ENCODE measurements at places on chromosomes 13 and 19.

- DNase-seq, result no peak
Measured at GRCh38 chr13:99859178-99860177, 112.1 kb downstream of the ZIC5 start.

DNA sequence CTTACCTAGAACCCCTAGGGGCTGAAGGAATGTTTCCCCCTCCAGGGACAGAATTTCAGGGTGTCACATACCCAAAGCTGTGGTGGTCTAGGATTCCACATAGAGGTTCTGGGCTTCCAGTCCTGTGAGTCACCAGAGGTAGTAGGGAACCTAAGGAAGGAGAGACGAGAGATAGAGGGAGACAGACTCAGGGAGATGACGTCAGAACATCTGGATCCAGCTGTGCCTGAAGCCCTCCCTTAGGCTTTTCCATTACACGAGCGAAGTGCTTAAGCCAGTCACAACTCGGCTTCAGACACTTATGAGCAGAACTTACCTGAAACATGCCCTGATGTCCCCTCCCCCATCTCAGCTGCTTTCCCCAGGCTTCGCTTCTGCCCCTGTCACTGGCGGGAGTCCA is 11.8 kb upstream of the SELENOW start:
- peak; percentile 29 for DNase-seq

- DNase-seq, result no peak
Measured at GRCh38 chr13:66794340-66795031, 435.6 kb downstream of the PCDH9 start.

- DNase-seq, result no peak
Measured at GRCh38 chr19:15779756-15780476, 7.5 kb upstream of the OR10H5 start.

DNA sequence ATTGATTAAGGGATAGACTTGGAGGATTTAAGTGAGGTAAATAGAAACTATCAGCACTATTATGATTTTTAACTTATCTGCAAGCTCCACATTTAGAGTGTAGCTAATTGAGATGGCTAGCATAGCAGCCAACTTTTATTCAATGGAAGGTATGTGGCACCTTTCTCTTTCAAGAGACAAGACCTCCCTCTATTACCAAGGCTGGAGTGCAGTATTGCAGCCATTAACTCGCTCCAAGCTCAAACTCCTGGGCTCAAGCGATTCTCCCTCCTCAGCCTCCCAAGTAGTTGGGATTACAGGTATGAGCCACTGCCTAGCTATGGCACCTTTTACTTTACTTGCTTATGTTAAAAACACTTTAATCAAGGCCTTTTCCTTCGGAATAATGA is 8.2 kb downstream of the TPT1 start:
- DNase-seq, result no peak

DNA sequence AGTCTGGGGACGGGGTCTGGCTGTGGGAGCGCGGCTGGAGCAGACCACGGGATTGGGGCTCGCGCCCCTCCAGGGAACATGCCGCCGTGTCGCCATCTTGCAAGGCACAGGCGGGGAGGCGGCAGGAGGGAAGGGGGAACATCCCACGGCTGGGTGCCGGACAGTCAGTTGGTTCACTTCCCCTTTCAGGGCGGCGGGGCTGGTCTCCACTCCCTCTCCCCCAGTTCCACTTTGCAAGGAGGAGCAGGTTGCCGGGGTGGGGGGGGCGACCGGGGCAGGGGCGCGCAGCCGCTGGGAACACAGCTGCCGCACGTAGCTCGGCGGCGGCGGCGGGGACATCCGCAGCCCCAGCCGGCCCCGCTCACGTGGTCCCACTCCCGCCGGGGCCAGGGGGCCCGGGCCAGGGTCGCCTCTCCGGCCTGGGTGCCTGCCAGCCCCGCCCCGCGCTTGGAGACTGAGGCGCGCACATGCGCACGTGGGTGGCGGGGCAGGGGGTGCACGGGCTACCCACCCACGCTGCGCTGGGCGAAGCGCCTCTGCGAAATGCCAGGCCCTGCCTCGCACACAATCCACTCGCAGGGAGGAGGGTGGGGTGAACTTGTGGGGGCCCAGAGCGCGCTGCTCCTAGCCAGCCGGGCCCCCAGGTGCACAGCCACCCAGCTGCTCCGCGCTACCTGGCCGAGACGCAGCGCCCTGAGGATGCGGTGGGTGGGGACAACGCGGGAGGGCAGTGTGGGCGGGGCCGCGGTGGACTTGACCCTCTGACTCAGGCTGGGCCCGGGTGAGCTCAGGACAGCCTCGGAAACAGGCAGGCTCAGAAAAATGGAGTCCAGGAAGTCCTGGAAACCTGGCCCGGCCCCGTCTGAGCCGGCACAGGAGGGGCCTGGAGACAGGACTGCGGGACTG is 6.4 kb downstream of the KLF16 start:
- peak; percentile 46 for DNase-seq

GRCh38 chr19:23305555-23305954 is 55.4 kb upstream of the ZNF724 start:
- no peak for DNase-seq

DNA sequence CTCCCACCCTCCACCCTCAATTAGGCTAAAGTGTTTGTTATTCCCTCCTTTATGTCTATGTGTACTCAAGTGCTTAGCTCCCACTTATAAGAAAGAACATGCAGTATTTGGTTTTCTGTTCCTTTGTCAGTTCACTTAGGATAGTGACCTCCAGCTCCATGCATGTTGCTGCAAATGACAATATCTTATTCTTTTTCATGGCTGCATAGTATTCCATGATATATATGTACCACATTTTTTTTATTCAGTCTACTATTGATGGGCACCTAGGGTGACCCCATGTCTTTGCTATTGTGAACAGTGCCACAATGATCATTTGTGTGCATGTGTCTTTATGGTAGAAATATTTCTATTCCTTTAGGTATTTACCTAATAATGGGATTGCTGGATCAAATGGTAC is 114.3 kb downstream of the DLEU7 start:
- no peak for DNase-seq

DNA sequence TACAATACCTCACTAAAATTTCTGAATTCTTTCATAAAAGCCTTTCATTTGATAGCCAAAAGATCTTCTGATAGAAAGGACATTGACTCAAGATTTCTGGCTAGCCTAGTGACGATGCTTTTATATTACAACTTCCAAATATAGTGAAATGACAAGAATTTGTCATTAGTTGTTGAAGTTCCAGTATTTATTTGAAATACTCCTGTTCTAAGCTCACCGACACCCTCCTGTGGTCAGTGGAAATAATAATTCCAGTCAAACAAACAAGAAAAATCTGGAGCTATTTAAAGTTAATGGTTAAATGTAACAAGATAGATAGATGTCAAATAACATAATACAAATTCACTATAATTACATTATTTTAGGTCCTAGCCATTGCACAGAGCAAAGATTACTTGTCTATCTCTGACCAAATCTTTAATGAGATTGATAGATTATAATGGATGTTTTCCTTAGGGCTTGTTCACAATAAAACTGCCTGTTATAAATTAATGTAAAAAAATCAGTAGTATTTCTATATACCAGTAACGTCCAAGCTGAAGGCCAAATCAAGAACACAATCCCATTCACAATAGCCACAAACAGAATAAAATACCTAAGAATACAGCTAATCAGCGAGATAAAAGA is 195.5 kb downstream of the RGCC start:
- peak; percentile 69 for DNase-seq

GRCh38 chr13:20782116-20782708 is 8.5 kb upstream of the EEF1AKMT1 start:
- no peak for DNase-seq

- DNase-seq, result no peak
Measured at GRCh38 chr19:42059196-42059595, 10.8 kb downstream of the GRIK5 start.

GRCh38 chr13:59490651-59491050 is 673.1 kb downstream of the DIAPH3 start:
- no peak for DNase-seq

GRCh38 chr19:17861542-17862402 is 2.1 kb downstream of the RPL18A start:
- DNase-seq, result no peak

- DNase-seq, result no peak
Measured at GRCh38 chr13:99982036-99982730, 599 bp downstream of the ZIC2 start.

DNA sequence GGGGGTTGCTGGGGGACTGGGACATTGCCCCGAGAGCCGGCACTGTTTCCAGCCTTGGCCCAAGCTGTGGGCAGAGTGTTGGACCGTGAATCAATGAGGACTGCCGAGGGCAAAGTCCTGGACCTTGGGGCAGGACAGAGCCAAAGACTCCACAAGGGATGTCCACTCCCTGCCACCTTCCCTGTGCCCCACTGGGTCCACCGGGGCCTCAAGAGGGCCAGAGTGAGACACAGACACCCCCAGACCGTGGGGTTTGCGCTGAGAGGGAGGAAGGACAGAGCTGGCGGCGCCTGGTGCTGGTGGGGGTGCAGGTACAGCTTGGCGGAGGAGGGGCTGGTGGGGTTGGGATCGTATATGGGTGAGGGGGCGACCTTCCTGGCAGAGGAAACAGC is 11.8 kb downstream of the MAST3 start:
- no peak for DNase-seq

- no peak for DNase-seq
Measured at GRCh38 chr13:111511219-111511732, 190.8 kb downstream of the TEX29 start.

DNA sequence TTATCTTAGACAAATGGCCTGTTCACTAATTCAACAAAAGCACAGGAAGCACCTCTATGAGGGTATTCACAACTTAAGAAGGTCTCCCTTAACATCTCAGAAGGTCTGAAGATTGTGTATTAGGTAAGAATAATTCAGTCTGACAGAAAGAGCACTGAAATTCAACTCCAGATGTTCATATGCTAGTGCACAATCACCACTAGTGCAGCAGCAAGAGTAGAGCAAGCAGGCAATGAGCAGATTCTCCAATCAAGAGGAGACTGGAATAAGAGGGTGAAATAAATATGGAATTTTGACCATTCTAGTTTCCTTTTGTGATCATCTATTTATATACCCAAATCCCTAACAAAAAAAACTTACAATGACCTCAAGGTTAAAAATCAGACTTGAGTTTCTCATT is 52.0 kb downstream of the MPHOSPH8 start:
- DNase-seq, result no peak

DNA sequence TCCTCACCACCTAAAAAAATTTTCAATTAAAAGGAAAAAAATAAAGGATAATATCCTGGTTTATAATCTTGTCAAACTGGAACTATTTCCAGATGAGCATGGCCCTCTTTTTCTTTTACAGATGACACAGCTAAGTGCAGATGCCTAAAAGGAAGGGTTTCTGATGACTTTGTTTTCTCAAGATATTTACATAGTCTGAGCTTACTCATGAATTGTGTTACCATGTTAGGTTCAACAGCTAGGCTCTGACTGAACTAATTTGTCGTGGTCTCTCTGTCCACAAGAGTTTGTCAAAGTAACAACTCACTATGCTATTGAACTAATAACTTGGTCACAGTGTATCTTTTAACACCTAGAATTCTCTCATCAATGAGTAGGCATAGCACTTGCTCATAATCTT is 780.8 kb downstream of the GPC5 start:
- no peak for DNase-seq

DNA sequence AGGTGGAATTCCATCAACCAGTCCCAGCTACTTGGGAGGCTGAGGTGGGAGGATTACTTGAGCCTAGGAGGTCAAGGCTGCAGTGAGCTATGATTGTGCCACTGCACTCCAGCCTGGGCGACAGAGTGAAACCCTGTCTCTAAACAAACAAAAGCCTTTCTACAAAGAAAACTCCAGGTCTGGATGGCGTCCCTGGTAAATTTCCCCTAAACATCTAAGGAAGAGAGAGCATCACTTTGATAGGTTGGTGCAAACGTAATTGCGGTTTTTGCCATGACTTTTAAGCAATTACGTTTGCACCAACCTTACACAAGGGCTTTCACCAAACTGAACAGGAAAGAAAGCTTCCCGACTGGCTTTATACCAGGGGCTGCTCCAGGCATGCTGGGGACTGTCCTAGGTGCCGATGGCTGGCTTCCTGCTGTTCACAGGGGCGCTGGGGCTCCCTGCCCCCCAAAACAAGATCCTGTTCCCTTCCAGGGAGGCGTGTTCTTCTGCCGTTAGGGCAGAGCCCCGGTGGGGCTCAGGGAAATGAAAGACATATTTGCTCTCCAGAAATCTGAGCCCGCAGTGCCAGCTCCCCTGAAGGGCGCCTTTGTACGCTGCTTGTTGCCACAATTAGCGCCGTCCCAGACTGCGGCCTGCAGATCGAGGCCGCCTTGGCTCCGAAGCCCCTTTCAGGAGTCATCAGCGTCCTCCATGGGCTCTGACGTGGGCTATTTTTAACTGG is 38.7 kb upstream of the KLF2 start:
- peak; percentile 13 for DNase-seq

DNA sequence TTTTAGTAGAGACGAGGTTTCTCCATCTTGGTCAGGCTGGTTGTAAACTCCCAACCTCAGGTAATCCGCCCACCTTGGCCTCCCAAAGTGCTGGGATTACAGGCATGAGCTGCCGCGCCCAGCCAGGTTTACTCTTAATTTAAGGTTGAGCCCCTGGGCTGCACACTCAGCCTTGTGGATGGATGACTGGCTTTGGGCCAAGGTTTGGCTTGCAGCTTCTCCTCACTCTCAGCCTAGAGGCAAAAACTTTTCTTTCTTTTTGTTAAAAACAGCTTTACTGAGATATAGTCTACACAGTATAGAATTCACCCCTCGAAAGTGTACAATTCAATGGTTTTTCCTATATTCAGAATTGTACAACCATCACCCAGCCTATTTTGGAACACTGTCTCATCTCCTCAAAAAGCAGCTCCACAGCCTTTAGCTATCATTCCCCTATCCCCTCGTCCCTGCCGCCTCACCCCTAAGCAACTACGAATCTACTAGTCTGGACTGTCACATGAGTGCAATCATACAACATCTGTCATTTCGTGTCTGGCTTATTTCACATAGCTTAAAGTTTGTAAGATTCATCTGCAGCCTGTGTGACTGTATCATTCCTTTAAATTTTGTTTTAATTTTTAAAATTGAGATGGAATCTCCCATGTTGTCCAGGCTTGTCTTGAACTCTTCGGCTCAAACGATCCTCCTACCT is 14.5 kb upstream of the TSPAN16 start:
- no peak for DNase-seq

GRCh38 chr19:30236587-30236986 is 135.6 kb upstream of the ZNF536 start:
- no peak for DNase-seq

GRCh38 chr13:98144027-98144741 is 1.3 kb downstream of the FARP1 start:
- DNase-seq, result peak; percentile 60

GRCh38 chr19:17035842-17036424 is 9.3 kb upstream of the CPAMD8 start:
- no peak for DNase-seq

DNA sequence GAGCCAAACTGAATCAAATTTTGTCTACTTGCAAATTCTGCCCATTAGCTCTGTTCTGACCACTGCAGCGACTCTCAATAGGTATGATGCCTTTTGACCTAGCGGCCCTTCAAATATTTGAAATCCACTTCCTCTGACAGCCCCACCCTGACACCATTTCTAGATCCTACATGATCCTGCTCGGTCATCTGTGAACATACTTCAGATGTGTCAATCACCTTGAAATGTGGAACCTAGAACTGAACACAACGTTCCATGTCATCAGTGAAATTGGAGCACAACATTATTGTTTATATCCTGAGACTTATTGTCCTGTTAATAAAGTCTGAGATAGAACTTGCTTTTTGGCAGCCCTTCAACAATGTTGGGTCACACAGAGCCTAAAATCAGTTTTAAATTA is 98.2 kb downstream of the UBL3 start:
- no peak for DNase-seq
